Regular cardiac myocyte (primary cell): ENCODE measurements at places on chromosomes 1 and 21. TPM values are rescaled to one million over a fixed set of nuclear protein-coding genes. Genes with fewer than 3 reads are reported as not detected.

The ARHGEF11 gene
- 20.1 and 20.9 TPM in 2 replicates for total RNA-seq

The RCAN3 gene
- 2.5 and 3.7 TPM in 2 replicates for total RNA-seq

The ERG gene
- 0.19 and 0.56 TPM in 2 replicates for total RNA-seq

The DDX20 gene
- total RNA-seq = 13.5 and 26.5 TPM in 2 replicates

The ARHGEF10L gene
- total RNA-seq = 18.6 and 20.1 TPM in 2 replicates

The RGS13 gene
- not detected in 2 replicates for total RNA-seq
